ENCODE measurements at places on chromosomes 7 and 10.

GRCh38 chr7:131674131-131674530, 117.7 kb upstream of the PODXL start:
- no peak for DNase-seq

DNA sequence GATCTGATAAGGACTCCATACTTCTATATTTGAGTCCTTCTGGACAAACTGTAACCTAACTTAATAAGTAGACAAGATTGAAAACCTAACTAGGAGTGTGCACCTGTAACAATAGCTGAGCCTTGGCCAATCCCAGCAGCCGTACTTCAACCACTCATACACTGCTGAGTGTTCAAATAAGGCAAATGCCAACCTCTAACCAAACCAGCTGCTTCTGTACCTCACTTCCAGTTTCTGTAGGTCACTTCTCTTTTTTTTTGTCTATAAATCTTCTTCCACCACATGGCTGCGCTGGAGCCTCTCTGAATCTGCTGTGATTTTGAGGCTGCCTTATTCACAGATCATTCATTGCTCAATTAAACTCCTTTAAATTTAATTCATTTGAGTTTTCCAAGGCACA, 753.2 kb downstream of the DNAJB9 start:
- DNase-seq, result no peak

GRCh38 chr7:2116448-2116810, 116.3 kb downstream of the MAD1L1 start:
- DNase-seq, result no peak

DNA sequence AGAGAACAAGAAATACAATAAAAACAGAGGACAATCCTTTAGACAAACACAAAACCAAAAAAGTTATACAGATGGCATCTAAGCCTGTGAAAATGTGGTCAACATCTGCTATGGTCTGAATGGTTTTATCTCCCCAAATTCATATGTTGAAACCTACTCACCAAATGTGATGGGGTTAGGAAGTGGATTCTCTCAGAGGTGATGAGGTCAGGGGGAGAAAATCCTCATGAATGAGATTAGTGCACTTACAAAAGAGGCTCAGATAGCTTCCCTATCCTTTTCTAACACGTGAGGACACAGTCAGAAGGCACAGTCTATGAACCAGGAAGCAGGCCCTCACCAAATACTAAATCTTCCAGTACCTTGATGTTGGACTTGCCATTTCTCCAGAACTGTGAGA, 147.8 kb upstream of the GPR22 start:
- DNase-seq, result peak; percentile 13

DNA sequence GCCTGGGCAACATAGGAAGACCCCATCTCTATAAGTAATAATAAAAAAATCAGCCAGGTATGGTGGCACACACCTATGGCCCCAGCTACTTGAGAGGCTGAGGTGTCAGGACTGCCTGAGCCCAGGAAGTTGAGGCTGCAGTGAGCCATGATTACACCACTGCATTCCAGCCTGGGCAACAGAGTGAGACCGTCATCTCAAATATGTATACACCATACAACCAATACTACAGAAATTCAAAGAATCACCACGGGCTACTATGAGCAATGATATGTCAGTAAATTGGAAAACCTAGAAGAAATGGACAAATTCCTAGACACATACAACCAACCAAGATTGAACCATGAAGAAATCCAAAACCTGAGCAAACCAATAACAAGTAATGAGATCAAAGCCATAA, 60.3 kb upstream of the ZC3HAV1 start:
- no peak for DNase-seq

DNA sequence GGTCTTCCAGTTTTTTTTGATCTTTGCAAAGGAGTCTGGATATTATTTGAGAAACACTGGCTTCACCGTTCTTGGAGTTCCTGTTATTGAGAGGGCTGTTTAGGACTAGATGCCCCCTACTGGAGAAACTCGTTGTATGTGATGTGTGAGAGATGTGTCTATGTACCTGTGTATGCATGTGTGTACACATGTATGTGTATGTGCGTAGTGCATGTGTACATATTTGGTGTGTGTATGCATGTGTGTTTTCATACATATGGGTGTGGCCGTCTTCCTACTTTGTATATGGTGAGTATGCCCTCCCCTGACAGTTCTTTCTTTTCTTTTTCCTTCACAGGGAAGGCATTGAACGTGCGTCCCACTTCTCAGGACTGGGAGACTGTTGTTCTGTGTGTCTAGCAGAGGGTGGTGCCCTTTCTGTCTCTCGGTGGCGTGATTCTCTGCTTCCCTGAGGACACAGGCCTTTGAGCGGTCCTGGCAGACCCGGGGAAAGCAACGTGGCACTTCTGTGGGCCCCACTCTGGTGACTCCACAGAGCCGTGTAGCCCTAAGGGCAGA, 3.0 kb upstream of the CALHM3 start:
- peak; percentile 83 for DNase-seq

DNA sequence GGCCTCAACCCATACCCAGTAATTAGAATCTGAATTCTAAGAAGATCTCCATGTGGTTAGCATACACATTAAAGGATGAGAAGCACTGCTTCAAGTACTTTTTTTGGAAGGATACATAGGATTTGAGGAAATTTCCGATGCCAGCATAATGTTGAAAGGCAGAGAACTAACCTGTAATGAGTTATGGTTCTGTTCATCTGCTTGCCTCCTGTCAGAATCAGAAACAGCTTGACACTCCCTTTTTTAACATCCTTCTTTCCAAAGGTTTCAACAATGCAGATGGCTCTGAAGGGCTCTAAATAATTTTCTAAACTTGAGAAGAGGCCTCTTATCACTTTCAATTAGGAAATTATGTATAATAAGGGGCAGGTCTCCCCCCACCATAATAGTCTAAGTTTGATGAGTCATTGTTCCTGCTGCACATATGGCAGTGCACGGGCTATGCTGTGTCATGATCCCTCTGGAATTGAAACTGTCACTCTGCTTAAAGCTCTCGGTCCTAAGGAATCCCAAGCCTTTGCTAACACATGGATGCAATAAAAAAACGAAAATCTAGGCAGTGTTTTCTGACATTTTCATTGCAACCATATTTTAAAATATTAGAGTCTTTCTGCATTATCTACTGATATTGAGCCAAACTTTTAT, 291.2 kb upstream of the FZD1 start:
- no peak for DNase-seq

All from suppressor macrophage treated with lipopolysaccharide for 1 hour (primary cell).